ENCODE measurements at places on chromosomes 12 and 14. TPM values are rescaled to one million over a fixed set of nuclear protein-coding genes. Genes with fewer than 3 reads are reported as not detected.

The ZNF26 gene
- total RNA-seq: 9.7 TPM

The SRGAP1 gene
- total RNA-seq: 16.3 TPM

The FAM181A gene
- total RNA-seq: not detected

The SMIM41 gene
- not detected for total RNA-seq

The INSM2 gene
- total RNA-seq: not detected

The TMEM30B gene
- 0.35 TPM for total RNA-seq

The C12orf50 gene
- total RNA-seq: 0.30 TPM
